ENCODE measurements at places on chromosomes 4 and X.
A peak's percentile ranks its signal among the peaks of the same experiment; 100 is the strongest.

GRCh38 chr4:74531963-74532794 lies 87.2 kb downstream of the AREG start:
- DNase-seq = peak; percentile 81

- no peak for DNase-seq
These were observed 231.3 kb upstream of the STK26 start for GRCh38 chrX:131791608-131792355.

GRCh38 chr4:122456231-122457116 lies at the start of gene IL2:
IL2 (minus strand) TSS chr4:122456725; CDS start chr4:122456440, 285 bp downstream.
- no peak for DNase-seq

DNA sequence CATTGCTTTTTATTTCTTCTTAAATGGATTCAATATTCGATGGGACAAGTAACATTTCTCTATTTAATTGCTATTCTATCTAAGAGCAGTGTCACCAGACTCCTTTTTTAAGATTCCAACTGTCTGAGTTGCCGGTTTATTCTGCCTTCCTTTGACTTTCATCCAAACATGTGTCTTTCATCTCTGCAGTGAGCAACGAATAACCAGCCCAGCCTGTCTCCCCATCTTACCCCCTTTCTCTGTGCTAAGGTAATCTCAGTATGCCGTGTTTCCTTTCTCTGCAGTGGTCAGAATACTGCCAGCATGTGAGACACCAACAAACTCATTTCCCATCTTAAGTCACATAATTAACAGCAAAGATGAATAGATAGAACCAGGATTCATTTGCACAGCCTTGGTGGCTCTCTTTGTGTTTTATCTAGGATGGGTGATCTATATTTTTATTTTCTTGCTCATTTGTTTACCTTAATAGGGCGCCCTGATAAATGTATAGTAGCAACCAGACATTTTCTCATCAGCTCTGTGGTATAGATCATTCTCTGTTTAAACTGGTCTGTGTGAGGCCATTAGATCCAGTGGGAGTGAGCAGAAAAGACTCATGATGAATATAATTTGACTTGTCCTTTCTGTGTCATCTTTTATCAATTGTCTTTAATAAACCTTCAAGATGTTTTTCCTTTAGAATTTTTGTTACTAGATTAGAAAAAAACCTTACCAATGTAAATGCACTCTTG lies 394.8 kb upstream of the IGFBP7 start:
- no peak for DNase-seq

- DNase-seq = no peak
These were observed 12.3 kb downstream of the ABCD1 start for GRCh38 chrX:153736871-153737441.

DNA sequence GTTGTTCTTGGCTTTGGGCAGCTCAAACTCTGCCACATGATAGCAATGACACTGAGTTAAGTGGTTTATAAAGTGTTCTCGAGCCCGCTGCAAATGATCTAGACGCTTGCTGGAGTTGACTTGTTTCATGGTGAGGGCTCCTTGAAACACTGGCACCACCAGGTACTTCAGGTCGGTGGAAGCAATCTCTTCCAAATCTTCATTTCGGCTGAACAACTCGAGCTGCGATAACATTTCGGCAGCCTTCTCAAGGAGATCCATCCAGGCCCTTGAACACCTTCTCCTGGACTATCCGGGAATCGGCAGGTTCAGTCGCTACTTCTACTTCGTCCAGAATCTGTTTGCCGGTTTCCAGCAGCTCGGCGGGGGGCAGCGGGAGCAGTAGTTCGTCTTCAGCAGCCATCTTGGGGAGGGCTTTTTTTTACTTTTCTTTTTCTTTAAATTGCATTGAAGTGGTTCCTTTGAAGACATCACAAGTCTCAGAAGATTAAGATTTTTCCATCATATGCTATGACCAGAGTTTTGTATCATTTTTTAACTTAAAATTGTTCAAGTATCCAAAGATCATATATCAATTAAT lies 28.0 kb downstream of the HNRNPDL start:
- no peak for DNase-seq

DNA sequence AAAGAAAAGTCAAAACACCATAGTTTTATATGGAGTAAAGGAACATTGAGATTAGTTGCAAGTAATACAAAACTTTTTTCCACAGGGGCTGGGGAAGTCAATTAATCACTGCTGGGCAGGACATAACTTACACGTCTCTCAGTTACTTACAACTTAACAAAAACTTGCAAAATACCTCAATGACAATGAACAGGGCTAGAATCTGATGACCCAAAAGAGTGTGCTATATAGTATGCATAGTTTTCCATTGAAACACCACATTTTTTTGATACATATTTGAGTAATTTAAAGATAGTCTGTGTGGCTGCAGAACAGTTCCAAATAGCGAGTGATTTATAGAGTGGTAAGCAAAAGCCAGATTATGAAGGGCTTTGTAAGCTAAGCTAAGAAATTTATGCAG lies 172.3 kb upstream of the TRPC5 start:
- no peak for DNase-seq

Data from M059J (cell line).